ENCODE measurements at places on chromosomes 2 and 18.

GRCh38 chr2:42756966-42757513, 6.9 kb downstream of the OXER1 start:
- DNase-seq, result no peak

GRCh38 chr2:218981881-218982585, 3.0 kb downstream of the FEV start:
- no peak for DNase-seq

DNA sequence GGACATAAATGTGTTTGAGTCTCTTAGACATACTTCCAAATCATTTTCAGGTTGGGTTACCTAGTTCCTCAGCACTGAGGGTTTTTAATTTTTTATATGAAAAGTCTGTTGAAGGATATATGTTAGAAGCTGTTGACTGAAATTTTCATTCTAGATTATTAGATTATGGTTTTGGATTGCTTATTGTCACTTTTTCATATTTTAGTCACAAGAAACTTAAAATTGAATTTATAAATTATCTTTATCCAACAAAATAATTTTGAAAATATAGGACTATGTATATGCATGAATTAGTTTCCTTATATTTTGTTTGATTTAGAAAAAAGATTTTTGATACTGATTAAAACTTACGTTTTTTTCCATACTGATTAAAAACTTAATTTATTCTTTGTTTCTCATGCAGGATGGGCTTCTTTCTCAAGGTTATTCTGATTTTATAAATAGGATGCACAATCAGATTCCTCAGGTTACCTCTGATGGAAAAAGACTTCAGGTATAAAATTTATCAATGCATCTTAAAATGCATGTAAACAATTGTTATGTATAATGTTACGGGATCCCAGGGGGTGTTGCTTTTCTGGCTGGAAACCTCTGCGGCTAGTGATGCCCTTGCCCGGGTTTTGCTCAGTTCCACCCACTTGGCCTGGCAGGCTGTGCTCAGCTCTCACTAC, 26.2 kb downstream of the DDX1 start:
- no peak for DNase-seq

DNA sequence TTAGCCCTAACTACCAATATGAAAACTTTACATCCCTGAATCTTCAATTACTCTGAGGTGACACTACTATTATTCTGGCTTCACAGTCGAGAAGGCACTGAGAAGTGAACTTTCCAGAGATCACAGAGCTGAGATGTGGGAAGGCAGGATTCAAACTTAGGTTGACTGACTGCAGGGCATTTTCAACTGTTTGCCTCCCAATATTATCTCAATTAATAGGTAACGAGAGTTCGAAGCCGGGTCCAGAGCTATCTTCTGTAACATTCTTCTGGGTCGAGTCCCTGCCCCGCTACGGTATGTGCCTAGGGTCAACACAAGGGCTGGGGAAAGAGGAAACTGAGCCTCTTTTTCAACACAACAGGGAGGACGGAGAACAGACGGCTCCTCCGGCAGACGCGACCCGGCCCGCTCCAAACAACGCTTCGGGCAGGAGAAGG, 740 bp downstream of the CHMP3 start:
- no peak for DNase-seq
